NCI-H1417 (cell line): ENCODE measurements at places on chromosomes 1 and 21.

GRCh38 chr1:24775348-24775747, 30.1 kb downstream of the CLIC4 start:
- no peak for DNase-seq

GRCh38 chr1:185980891-185981290, 246.7 kb downstream of the HMCN1 start:
- no peak for DNase-seq

GRCh38 chr1:117820694-117821381, 108.6 kb downstream of the GDAP2 start:
- no peak for DNase-seq

- no peak for DNase-seq
Measured at GRCh38 chr1:42698081-42698813, 16.0 kb downstream of the YBX1 start.

GRCh38 chr1:108634521-108634920, 26.4 kb downstream of the HENMT1 start:
- no peak for DNase-seq

GRCh38 chr1:40187399-40187798, 26.2 kb downstream of the RLF start:
- no peak for DNase-seq

DNA sequence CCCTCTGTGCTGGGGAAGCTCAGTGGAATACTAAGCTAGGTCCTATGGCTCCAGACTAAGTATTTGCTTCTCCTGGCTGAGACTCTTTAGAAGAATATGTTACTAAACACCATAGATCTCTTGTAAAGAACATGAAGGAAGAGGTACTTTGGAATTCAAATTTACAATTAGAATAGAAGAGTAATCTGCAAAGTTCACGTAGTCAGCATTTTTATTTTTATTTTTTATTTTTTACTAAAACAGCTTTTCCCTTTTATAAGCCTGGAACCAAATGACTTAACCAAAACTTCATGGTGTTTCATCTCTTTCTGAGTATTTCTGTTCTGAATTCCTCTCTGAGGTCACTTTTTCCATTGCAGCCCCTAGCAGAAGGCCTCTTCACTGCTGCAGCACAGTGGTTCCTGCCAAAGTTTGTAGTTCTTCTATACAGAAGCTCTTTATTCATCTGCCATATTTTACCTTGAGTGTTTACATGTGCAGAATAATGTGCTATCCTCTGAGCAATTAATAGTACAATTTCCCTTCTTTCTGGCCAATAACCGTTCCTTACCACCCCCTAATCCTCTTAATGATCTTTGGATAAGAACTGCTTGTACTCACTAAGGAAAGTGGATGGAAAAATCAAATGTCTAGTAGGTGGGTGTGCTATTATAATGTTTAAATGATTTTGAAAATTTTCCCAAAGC, 27.2 kb downstream of the TSEN15 start:
- DNase-seq: no peak
